ENCODE measurements at places on chromosomes 3 and 15.

GRCh38 chr15:95286352-95286880 is 1044.1 kb upstream of the NR2F2 start:
- DNase-seq, result no peak

DNA sequence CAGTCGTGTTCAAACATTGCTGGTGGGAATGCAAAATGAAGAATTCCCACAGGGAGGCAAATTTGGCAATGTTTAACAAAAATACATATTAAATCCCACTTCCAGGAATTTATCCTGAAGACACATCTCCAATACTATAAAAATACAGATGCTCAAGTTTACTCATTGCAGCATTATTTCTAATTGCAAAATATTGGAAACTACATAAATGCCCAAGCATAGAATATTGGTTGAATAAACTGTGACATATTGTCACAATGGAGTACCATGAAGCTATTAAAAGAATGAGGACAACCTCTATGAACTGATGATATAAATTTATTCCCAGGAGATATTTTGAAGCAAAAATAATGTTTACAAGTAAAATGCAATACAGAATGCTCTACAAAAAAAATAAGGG is 49.7 kb upstream of the UBE2E2 start:
- no peak for DNase-seq

GRCh38 chr15:85137489-85138168 is 156.0 kb downstream of the PDE8A start:
- no peak for DNase-seq

DNA sequence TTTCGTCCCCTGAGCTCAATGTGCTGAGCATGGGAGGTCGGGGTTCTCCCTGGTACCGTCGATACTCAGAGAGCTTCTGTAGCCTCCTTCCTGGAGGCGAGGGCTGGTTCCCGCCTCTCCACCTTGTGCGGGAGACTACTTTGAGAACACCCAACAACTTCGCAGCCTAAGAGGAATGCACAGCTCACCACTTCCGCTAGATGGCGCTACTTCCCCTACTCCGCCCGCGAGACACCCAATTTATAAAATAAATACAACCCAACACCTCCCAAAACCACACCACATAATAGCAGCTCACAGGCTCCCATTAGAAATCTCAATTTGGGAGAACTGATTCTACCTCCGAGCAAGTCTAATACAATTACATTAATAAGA is 1.2 kb downstream of the RGMA start:
- peak; percentile 75 for DNase-seq

GRCh38 chr3:52022323-52023100 is 26.8 kb upstream of the RPL29 start:
- no peak for DNase-seq

DNA sequence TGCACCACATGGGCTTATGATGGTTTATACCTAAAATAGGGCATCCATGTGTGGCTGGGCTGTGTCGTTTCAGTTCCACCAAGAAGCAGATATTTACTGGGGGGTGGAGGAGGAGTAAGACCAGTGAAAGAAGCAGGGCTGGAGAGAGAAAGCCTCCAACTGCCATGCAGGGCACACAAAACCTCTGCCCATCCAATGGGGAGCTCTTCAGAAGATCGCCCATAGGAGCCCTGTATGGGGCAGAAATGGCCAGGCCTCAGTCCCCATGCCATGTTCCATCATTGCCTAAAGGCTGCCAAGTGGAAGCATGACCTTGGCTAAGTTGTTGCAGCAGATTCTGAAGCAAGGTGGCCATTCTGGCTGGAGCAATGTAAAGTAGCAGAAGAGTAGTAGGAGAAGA is 277.0 kb downstream of the MEX3B start:
- DNase-seq, result no peak

GRCh38 chr3:16053794-16054193 is 120.7 kb upstream of the GALNT15 start:
- DNase-seq, result no peak

DNA sequence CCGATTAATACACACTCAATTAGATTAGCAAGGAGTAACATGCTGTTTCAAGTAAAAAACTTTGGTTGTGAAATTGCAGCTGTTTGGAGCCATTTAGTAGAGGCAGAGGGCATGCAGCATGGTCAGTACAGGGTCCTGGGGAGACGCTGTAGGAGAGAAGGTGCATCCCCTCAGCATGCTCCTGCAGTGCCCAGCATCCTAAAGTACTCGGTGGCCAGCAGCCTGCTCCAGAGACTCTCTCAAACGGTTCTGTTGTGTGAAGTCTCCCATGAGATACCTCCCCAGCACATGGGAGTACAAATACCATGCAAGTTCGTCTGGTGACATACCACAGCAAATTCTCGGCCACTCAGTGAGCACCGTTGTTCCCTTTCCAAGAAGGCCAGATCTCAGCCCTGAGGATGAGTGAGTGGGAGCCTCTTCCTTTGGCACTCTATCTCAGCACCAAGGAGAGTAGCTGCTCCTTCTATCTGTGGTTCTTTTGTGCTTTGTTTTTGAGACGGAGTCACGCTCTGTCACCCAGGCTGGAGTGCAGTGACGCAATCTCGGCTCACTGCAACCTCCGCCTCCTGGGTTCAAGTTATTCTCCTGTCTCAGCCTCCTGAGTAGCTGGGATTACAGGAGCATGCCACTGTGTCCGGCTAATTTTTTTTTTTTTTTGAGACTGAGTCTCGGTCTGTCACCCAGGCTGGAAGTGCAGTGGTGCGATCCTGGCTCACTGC is 72.7 kb downstream of the TJP1 start:
- no peak for DNase-seq

DNA sequence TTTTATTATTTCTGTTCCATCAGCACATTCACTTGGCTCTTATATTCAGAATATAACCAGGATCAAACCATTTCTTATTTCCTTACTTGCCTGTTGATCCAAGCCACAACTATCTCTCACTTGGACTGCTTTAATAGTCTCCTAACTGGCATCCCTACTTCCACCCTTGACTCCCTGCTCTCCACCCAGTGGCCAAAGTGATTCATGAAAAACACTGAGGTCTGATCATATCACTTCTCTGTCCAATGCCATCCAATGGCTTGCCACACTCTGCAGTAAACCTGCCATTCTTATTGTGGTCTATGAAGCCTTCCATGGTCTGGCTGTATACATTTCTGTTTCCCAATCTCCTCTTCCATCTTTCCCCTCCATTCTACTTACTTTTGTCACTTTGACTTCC is 576.1 kb downstream of the PDCD6IP start:
- no peak for DNase-seq

DNA sequence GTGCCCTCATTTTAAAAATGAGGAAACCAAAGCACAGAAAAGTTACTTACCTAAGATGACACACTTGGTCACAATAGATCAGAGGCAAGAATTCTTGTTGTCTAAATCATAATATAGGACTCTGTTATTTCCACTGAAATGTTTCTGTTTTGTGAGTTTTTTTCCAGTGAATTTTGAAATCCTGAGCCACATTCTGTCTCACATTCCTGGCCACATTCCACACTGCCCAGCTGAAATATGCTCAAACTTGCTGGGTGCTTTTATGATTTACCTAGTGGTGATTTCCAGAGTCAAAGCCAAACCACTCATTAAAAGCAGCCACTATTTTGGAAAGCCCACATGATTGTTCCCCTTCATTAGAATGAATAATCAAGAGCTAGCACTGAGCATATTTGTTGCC is 82.3 kb upstream of the NPHP3 start:
- DNase-seq, result no peak

DNA sequence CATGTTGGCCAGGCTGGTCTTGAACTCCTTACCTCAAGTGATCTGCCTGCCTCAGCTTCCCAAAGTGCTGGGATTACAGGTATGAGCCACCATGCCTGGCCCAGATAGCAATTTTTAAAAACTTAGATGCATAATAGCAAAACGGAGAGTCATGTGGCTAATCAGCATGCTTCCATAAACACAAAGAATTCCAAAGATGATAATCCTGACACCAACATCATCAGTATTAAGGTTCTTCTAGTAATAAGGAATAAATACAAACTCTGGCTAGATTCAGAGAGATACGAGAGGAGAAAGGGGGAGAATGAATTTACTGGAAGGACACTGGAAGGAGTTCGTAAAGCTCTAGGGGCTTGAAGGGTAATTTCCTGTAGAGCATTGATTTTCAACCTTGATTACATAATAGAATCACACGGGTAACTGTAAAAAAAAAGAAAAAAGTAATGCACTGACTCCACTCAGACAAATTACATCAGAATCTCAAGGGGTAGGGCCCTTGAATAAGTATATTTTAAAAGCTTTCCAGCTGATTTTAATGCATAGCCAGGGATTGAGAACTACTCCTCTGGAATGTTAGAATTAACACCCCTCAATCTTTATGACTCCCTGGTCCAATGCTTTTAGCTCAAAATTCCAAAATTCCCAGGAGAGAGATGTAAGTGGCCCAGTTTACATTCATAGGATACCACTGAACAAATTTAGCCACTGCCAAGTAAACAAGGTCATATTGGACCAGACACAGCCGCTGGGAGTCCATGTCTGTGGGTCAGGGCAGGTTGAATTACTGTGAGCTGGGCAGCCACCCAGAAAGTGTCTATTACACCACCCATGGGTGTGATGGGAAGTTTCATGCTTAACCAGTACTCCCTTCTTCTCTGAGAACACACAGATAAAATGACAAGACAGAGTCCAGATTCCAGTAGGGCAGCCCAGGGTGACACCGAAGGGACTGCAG is 243.9 kb downstream of the TBL1XR1 start:
- DNase-seq, result no peak

- DNase-seq, result no peak
These were observed 85.2 kb downstream of the MAP4 start for GRCh38 chr3:47930979-47931378.

DNA sequence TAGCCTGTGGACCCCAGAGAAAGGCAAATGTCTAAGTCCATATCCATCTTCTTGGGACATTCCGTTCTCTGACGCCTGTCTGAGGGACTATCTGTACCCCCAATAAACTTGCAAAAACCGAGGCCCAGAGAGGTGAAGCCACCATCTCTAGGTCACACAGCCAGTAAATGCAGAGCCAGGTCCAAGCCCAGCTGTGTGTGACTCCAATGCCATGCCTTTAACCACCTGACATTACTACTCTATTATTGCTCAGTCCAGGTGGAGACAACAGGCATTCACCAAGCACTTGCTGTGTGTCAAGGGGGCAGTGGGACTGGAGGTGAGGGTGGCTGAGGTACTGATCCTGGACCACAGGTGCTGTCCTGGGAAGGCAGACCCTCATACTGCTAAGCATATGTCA is 25.4 kb downstream of the CYP8B1 start:
- DNase-seq, result no peak

DNA sequence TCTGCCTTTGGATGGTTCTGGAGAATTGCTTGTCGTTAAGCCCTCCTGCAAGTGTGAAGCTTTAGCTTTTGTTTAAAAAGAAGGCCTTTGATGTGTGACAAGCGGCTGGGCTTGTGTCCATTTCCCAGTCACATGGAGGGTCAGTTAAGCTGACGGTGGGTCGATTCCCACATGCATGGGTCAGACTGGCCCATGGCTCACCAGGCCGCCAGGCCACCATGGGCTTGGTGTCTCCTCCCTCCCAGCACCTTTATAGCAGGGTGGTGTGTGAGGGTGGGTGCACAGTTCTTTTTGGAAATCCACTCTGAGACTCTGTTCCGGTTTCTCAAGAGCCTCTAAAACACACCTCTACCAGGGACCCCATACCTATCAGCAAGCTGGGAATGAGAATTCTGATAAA is 67.2 kb downstream of the SCN5A start:
- DNase-seq, result no peak

DNA sequence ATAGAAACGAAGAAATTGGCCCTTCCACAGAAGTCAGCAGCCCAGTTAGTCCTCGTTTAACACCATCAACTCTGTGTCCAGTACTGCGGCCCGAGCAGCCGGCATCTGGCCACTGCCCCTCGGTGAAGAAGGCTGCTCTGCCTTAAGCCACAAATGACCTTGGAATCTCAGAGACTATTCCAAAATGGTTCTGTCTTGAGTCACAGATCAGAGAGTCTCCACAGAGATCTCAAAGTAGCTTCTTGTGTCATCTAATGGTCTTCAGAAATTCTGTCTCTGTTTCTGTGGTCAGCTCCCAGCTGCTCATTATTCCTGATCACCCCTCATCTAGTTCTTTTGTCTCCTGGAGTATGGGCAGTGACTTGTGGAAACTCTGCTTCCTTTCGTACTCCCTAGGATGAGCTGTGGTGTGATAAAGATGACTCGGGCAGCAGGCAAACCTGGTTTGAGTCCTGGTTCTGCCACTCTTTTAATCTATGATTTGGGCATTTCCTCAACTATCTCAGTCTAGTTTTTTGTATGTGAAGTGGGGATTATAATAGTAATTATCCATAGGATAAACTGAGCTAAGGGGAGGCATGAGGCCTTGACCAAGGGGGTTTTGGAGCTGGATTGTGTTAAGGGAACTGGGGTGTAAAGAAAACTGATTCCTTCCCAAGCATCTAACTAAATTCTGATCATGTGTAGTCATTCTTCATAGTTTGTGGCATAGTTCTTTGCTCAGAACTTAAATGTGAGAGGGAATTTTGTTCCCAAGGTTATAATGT is 22.6 kb downstream of the CRTC3 start:
- no peak for DNase-seq

- no peak for DNase-seq
These were observed 11.2 kb downstream of the ANXA2 start for GRCh38 chr15:60386615-60387014.

- DNase-seq, result no peak
These were observed 1258.2 kb upstream of the ALCAM start for GRCh38 chr3:104108522-104108921.

GRCh38 chr3:182682263-182683241 is 110.8 kb upstream of the ATP11B start:
- peak; percentile 43 for DNase-seq

DNA sequence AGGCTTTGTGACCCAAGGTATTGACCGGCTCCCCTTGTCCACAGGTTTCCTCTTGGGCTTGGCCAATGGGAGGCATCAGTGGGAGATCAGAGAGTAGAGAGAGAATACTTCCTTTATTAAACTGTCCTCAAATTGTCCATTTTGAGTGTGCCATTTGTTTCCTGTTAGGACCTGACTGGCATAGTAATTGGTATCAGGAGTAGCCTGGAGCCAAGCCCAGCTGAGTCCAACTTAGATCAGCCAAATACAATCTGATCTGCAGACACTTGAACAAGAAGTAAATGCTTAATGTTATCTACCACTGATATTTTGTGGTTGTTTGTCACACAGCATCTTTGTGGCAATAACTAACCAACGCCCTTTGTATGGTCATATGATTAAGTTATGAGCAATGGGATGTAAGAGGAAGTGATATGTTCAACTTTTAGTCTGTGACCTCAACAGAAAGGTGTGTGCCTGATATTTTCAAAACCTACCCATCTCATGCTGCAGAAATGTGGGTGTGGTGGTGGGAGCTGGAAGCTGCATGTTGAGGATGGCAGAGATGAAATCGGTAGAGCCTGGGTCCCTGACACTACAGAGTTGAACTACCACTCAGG is 13.3 kb downstream of the MYD88 start:
- no peak for DNase-seq
